ENCODE measurements at places on chromosomes 6 and 20.

GRCh38 chr6:129638686-129639085 lies 71.3 kb downstream of the ARHGAP18 start:
- DNase-seq = no peak

DNA sequence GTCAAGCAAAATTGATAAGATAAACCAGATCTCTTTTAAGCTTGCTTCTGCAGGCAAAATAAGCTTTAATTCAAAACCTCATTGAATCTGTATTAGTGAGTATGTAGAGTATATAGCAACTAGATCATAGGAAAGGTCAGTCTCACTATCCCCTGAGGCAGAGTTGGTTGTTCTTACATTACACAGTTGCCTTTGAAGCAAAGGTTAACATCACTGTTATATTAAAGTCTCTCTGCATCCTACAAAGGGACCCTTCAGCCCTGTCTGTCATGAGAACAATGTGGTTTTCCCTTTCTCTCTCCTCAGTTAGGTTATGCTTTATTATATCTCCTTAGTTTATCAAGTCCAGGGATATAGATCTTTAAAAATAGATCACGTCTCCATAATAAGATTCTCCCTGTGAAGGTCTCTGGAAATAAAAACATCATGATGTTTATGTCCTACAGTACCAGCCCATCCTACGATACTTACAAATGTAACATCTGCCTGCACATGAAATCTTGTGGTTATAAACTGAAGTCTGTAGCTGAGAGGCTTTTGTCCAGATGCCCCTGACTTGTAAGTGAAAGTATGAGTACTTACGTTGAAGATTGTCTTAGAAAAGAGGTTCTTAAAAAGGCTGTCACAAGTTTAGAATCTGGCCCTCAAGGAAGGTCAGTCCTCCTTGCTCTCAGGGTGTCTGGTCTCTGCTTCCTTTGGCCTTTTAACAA lies 103.6 kb downstream of the VIP start:
- no peak for DNase-seq

DNA sequence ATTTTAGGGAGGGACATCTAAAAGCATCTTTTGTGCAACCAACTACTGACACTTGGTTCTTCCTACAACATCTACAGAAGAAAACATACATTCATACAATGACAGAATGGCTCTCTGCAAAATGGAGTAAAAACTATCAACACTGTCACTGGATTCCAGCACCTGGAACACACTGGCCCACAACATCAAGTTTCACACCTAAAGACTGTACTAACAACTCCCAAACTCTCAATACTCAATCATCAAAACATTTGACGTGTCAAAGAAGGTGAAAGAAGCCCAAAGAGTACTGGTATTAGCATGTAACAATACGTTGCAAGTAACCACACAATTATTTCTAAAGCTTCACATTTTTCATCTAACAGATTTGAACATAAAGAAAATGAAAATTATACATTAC lies 2.1 kb downstream of the CPNE1 start:
- DNase-seq = no peak

DNA sequence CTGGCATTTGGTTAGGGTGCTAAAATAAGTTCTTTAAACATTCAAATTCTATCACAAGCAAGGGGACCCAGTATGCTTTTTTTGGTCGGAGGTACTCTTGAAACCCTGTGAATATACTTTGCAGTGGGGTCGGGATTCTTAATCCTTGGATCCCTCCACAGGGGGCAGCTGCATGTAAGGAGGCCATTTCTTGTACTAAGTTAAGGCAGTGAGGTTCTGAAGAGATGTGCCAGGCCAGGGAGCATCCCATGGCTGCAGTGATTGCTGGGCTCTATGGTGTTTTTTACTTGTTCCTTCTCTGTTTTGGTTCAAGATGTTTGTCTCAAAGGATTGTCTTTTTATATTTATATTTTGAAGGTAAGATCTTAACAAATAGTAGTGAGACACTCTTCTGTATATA lies 50.4 kb downstream of the TOP1 start:
- DNase-seq = no peak

- DNase-seq = no peak
Measured at GRCh38 chr20:3133155-3133554, 26.5 kb downstream of the FASTKD5 start.

DNA sequence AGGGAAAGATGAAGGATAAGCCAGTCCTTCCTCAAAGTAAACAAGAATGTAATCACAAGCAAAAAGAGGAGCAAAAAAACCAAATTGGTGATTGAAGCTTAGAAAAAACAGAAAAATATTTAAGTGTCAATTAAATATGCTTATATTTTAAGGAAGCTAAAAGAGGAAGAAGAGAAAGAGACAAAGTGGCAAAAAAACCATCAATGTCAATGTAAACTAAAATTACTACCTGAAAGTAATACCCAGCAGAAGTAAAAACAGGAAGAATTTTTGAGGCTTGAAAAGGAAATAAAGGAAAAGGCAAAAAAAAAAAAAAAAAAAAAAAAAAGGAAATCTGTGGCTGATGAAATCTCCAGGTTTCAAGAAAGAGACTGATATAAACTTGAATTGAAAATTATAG lies 36.2 kb upstream of the OGFRL1 start:
- DNase-seq = no peak

GRCh38 chr6:6588924-6589709 lies 597 bp downstream of the LY86 start:
- no peak for DNase-seq

Measured in hepatic stellate cell (primary cell).